Hematopoietic multipotent progenitor cell treated with erythropoietin and hydrocortisone succinate and interleukin-3 and kit ligand, for 8 days (in vitro differentiated cells): ENCODE measurements at places on chromosomes 11 and 22.

- no peak for DNase-seq
These were observed 3.1 kb downstream of the PAX6 start for GRCh38 chr11:31807799-31808667.

GRCh38 chr11:69339041-69339733 is 45.2 kb downstream of the MYEOV start:
- DNase-seq, result no peak

GRCh38 chr11:45094958-45095690 is 51.3 kb upstream of the PRDM11 start:
- peak; percentile 21 for DNase-seq

GRCh38 chr11:61158691-61159381 is 2.4 kb downstream of the VPS37C start:
- DNase-seq, result no peak

GRCh38 chr11:102757823-102758549 is 22.4 kb downstream of the MMP10 start:
- DNase-seq, result no peak

DNA sequence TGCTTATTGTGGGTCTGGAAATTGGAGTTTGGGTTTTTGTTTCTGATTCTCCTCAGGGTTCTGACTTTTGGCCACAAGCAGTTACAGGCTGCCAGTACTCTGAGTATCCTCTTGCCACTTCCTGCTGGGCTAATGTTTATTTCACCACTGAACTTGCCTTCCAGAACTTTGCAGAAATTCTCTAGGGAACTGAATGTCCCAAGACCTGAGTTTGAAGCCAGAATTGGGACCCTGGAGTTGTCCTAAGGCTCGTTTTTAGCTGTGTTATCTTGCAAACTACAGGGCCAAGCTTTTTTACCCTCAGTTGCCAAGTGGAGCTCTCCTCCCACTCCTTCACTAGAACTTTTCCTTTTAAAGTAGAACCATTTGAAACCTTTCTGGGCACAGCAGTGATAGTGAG is 89.9 kb downstream of the FAT3 start:
- DNase-seq, result no peak

DNA sequence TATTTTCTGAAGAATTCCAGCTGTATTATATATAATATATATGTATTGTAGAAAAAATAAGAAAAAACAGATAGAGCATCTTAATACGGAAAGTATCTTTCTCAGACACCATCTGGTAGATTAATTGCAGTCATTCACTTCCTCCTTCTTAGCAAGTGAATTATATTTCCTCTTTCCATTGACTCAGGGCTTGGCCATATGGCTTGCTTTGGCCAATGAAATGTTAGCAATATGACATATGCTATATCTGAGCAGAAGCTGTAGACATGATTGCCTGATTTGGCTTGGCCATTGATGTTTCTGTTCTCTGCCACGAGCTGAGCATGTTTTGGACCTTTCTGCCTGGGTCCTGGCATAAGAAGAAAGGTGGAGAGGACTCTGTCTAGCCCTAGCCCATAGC is 34.4 kb upstream of the ZBED5 start:
- DNase-seq, result no peak

GRCh38 chr22:35226958-35227647 is 30.2 kb upstream of the HMGXB4 start:
- no peak for DNase-seq

GRCh38 chr11:25566298-25567200 is 765.4 kb upstream of the ANO3 start:
- no peak for DNase-seq

DNA sequence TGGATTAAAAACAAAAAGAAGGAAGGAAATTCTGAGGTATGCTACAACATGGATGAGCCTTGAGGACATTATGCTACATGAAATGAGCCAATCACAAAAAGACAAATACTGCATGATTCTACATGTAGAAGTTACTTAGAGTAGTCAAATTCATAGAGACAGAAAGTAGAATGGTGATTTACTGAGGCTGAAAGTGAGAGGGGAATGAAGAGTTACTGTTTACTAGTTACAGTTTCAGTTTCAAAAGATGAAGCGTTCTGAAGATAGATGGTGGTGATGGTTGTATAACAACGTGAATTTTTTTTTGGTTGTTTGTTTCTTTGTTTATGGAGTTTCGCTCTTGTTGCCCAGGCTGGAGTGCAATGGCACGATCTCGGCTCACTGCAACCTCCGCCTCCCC is 9.5 kb downstream of the OR5P2 start:
- DNase-seq, result no peak

DNA sequence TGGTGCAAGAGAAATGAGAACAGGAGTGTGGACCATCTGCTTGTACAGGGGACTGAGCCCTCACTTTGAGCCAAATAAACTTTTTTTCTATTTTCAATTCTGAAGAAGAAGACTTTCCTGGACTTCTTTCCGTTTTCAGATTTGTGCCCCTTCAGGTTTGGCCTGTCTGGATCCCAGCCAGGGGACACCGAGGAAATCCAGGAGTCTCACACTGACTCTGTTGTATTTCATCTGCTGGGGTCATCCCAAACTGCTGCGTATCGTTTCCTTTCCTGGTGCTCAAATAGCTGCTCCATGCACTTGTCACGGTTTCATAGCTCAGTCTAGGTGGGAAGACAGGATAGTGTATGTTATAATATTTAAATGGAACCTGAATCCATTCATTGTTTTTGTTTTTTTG is 51.7 kb downstream of the GGTLC2 start:
- no peak for DNase-seq

DNA sequence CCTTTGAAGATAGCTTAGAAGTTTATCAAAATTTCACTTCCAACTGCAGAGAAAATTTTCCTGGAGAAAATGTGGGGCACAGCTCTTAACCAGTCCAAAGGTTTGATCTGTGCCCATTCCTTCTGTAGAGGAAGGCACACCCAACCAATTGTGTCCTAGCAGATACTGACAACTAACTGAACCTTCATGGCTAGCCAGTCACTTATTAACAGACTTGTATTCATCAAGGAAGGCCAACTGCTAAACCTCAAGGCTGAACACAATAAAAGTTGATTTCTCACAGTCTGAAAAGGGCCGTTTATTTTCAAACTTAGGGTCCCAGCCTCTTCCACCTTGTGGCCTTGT is 19.5 kb downstream of the SYT13 start:
- no peak for DNase-seq

DNA sequence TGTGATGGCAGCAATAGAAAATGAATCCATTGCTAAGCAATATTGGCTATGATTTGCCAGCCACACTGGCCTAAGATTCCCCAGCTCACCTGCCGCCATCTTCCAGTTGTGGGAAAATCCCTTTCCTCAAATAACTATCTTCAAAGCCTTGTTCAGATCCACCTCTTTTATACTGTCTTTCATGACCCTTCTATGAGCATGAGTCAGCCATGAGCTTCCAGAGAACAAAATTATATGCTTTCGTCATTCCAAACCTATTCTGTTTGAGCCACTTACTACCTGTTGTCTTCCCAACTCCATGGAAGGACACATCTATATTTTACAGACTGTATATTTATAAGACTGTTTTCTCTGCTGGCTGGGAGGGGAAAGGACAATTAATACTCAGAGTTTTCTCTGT is 25.0 kb upstream of the PRSS23 start:
- DNase-seq, result no peak
